Keratinocyte (primary cell): ENCODE measurements at places on chromosomes 1 and 21.

DNA sequence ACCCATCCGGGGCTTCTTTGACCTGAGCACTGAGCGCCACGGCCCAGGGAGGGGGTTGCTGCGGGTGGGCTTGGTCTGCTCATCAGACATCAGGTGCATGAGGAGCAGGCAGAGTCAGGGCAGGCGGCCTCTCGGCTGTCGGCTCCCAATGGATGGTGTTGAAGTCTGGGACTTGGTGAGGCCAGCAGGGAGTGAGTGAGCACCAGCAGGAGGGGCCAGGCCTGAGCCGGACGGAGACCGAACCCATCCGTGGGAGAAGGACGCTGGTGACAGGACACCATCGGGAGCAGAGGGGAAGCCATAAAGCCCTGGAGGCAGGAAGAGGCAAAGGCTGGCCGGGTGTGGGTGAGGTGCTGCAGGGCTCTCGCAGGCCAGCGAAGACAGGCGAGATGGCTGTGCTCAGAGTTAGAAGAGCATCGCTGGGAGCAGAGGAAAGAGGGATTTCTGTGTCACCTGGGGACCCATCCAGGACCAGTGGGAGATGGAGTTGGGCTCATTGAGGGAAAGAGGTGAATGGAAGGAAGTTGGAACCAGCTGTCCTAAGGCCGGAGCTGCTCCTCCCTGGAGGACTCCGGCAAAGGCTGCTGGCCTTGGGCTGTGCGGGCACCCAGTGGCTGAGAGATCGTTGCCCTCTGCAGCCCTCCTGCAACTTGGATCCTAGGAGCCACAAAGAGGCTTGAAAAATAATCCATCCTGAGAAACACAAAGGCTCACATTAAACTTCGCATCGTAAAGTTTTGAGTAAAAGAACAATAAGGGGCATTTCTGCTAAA, 49.9 kb downstream of the PDE9A start:
- no peak for DNase-seq

GRCh38 chr1:205350691-205351141, 6.0 kb downstream of the KLHDC8A start:
- DNase-seq, result no peak

DNA sequence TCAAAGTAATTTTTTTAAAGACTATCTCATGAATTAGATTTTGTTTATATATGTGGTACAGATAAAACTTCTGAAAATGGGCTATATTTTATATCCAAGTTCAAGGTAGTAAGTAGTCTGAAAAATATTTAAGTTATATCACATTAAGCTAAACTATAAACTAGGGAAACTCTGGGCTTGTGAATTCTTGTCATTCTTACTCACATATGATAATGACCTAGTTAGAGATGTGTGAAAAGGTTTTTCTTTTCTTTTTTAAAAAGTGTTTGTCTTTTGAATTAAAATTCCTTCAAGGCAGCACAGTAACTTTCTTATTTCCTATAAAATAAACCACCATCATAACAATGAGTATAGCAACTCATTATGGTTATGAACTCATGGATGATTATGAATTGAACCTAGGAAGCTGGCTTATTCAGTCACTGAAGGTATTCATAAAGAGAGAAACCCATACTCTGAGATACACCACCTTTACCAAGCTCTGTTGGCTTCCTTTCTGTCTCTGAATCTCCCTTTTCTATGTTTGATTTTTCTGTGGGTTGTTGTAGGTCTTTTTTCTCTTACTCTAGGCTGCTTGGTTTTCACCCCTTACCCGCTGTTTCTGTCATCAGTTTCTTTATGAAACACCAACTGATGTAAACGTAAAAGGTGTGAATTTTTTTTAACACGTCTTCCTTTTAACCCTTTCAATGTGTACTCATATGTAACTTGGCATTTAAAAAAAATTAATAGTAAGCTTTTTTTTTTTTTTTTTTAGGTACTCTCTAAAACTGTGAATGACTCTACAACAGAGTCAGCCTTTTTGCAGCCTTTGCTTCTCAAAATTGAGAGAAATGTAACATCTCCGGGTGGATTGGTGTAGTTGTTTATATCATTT, 25.2 kb downstream of the IL12RB2 start:
- no peak for DNase-seq

- DNase-seq, result no peak
Measured at GRCh38 chr1:76587212-76587611, 280.1 kb upstream of the ST6GALNAC5 start.

DNA sequence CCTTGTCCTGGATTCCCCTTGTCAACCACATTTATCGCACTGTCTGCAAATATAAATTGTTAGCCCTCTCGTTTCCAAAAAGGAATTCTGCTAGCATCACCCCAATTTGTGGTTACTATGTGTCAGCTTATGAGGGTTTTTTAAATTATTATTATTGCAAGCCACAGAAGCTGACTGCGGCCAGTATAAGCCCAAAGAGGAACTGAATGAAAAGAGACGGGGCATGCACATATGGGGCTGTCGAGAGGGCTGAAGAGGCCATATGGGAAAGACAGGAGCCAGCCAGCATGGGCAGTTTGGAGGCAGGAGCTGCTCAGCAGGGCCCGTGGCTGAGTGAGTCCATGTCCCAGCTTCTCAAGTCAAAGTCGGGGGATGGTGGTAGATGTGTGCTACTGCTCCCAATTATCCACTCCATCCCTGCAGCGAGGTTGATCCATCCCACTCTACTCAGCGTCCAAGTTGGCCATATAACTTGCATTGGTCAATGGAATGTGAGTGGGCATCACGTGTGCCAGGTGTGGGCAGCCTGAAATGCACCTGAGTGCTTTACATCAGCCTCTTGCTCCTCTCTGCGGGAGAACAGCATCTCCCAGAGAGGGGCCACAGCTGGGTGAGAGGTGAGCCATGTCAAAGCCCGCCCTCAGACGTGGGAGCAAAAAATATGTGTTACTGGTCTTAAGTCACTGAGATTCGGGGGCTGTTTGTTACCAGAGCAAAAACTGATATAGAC, 37.6 kb upstream of the LDLRAP1 start:
- no peak for DNase-seq

DNA sequence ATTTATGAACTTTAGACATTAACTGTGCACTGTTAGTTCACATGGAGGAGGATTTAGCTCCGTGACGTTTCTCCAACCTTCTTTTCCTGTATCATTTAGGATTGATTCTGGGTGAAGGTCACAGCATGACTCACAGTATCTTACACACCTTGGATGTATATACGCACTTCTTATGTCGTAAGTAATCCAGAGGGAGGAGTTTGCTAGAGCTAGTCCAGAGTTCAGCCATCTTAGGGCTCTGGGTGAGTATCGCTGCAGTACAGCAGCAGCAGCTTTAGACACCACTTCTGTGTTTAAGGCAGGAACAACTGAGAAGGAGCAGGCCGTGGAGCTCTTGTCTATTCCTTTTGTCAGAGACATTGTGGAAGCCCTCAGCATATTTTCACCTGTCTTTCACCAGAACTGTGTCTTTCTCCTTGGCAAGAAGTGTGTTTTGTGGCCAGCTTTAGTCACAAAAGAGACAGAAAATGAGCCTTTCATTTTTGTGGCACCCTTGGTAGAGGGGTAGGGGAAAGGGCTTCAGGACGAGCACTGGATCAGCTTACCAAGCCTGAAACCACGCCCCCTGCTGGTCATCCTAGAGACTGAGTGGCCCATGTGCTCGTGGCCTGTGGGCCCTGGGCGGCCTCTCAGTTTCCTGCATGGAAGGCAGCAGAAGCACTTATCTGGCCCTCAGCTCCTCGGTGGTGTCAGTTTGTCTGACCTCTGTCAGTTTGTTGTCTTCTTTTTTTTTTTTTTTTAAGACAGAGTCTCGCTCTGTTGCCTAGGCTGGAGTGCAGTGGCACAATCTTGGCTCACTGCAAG, 64.0 kb downstream of the ADARB1 start:
- no peak for DNase-seq

DNA sequence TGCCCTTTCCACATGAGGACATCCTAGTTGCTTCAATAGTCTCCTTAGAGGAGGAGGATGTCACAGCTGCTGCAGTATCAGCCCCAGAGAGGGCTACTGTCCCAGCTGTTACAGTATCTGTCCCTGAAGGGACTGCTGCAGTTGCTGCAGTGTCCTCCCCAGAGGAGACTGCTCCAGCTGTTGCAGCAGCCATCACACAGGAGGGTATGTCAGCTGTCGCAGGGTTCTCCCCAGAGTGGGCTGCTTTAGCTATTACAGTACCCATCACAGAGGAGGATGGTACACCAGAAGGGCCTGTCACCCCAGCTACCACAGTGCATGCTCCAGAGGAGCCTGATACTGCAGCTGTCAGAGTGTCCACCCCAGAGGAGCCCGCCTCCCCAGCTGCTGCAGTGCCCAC, 78.5 kb upstream of the BMP8A start:
- DNase-seq, result no peak

GRCh38 chr1:230114237-230114651, 47.2 kb downstream of the GALNT2 start:
- no peak for DNase-seq

DNA sequence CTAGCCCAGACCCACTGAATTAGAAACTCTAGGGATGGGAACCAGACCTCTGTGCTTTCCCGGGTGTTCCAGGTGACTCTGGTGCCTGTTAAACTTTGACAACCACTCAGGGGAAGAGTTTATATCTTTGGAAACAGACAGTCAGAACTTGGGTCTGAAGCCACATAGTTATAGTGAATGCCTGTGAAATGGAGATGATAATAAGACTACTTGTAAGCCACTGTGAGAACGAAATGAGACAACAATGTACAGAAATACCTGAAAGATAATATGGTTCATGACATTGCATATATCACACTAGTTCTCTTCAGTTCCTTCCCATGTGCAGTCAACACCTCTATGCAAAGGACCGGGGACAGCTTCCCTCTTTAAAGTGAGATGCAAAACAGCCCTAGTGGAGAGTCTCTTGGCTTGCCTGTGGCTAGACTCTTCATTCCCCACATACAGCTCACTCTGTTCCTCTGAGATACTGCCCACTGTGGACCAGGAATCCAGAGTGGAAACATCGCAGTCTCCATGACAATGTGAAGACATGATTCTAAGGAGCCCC, 287.5 kb downstream of the ASTN1 start:
- no peak for DNase-seq

GRCh38 chr1:172738389-172738788, 79.5 kb downstream of the FASLG start:
- DNase-seq, result no peak

DNA sequence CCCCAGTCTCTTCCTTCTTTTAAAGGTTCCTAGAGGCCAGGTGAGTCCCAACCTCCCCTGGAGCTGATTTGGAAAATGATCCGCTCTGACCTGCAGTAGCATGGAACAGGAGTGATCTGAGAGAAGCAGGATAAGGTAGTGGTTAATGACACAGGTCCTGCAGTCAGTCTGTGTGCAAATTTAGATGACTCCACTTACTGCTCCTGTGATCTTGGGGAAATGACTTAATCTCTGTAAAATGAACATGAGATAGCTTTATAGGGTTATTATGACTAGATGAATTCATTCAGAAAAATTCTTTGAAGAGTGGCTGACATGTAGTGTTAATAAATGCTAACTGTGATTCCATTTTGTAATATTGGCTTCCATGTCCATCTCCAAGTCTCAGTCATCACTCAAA, 374.9 kb upstream of the CAMK1G start:
- DNase-seq, result no peak

GRCh38 chr1:203268901-203269653, 36.2 kb upstream of the BTG2 start:
- no peak for DNase-seq

DNA sequence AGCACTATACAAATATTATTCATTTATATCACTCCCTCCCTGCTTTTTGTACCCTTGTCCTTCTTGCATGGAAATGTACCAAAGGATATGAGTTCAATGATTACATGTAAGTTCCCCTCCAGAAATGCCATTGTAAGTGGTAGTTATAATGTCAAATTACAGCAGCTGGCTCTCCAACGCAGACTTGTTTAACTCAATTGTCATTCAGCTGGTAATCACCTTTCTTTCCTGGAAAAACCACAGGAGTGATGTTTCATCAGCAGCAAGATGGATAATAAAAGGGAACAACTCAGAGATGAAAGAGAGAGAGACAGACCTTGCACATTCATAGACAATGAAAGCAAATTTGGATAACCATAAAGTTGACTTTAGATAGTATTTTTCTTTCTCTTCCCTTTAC, 578.6 kb upstream of the PBX1 start:
- no peak for DNase-seq

DNA sequence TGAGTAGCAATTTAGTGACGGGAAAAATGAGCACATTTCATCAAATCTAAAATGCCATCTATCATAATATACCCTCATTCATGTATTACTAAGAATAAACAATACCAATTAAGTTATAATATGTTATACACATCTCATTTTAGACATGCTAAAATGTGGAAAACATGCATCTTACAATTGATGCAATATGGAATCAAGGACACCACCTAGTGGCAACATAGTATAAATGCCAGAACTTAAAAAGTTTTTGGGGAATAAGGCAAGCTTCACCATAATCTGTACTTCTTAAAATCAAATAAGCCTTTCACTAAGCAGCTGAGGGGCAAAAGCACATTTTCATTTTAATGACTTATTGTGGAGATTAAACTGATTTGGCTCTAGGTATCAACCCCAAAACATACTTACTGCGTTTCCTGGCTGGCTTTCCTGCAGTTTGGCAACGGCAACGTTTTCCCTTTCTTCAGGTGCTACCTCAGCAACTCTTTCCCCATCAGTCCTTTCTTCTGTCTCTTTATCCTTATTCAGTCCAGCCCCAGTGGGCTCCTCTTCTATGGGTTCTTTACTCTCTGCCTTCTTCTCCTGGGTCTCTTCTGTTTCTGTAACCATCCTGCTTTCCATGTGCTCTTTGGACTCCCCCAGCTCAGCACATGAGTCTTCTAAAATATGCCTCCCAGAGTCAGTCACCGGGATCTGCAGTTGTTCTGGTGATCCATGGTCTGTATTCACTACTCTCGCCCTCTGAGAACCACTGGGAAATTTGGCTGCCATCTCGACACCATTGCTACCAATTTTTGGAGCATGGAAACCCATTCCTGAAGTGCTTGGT, 11.4 kb downstream of the SDE2 start:
- no peak for DNase-seq

- DNase-seq, result no peak
Measured at GRCh38 chr1:157626099-157626498, 28.2 kb upstream of the FCRL4 start.

DNA sequence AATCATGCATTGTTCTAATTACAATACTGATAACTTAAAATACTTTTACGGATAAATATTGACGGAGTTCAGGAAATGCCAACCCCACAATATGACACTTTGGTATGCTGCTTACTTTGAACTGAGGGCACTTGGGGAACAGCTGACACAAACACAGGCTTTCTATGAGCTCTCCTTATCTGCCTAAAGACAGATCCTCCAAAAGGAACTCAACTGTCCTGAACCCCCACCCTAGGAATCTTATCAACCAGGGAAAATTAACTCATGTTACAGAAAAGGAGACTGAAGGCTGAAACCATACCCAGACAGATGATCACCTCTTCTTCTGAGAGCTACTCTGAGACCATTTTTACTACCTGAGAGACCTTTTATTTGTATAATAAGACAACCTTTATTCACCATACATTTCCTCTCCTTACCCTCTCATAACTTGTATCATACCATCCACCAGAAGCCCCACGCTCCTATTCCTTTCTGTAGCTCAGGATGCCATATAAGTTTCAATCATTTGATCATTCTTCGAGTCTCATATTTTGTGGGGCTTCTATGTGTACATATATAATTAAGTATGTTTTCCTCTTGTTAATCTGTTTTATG, 239.5 kb downstream of the FAF1 start:
- DNase-seq, result no peak

GRCh38 chr1:25161981-25162380, 70.3 kb downstream of the SYF2 start:
- DNase-seq, result no peak

- DNase-seq, result no peak
Measured at GRCh38 chr1:67888216-67889106, 55.2 kb upstream of the GNG12 start.
